ENCODE measurements at places on chromosomes 1 and 21.

GRCh38 chr1:18947570-18947969, 8.9 kb downstream of the IFFO2 start:
- DNase-seq, result no peak

DNA sequence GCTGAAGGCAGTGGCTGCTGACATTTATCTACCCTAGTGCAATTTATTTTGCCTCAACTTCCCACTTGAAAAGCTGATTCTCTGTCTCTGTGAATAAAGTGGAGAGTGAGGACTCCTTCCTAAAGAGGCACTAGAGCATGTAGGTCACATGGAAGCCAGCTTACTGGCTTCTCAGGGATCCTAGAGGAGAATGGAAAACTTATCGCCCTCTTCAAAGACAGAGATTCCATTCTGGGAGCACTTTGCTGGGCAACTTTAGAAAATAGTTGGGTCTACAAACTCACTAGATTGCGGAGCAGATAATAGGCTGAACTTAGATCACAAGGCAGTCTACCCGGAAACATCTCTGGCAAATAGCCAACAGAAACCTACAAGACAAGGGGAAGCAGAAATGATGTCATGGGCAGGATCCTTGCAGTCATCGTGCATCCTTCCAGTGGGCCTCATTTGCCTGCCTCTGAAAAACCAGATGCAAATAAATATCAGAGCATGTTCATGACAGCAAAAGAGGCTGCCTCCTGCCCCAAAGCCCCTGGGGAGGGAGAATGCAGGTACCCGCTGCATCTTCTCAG, 104.8 kb upstream of the BARHL2 start:
- DNase-seq, result no peak

DNA sequence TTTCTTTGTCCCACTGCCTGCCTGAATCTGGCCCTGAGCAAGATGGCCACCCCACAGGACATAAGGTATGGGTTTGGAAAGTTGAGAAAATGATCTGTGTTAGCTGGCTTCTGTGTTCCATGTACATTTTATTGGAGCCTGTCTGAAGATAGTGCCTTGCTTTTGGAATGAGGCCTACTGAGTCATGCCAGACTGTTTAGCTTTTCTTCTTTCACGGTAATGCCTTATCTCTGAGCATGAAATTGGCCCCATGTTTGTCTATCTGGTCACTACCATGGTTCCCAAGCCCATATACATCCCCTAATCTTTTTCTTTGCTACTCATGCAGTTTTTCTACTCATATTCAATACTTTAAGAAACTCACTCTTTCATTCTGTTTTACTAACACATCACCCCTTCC, 85.1 kb upstream of the LMO4 start:
- no peak for DNase-seq

GRCh38 chr1:67777440-67777839, 55.8 kb downstream of the GNG12 start:
- DNase-seq, result no peak

DNA sequence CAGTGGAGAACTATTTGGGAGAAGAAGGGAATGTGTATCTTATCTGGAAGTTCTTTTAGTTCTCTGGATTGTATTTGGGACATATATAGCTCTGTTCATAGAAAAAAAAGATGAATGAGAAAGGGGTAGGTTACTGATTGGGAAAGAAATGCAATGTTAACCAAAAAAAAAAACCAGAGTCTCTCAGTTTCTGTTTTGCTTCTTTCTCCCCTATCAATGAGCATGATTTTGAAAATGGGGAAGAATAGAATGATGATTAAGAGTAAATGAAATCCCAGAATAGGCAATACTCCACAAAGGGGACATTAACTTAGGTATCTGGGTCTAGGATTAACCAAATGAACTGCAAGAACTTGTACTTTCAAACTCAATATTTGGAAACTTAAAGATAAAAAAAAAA, 92.9 kb downstream of the RHOU start:
- DNase-seq, result no peak

GRCh38 chr1:91499904-91500755, 521 bp upstream of the CDC7 start:
- no peak for DNase-seq

DNA sequence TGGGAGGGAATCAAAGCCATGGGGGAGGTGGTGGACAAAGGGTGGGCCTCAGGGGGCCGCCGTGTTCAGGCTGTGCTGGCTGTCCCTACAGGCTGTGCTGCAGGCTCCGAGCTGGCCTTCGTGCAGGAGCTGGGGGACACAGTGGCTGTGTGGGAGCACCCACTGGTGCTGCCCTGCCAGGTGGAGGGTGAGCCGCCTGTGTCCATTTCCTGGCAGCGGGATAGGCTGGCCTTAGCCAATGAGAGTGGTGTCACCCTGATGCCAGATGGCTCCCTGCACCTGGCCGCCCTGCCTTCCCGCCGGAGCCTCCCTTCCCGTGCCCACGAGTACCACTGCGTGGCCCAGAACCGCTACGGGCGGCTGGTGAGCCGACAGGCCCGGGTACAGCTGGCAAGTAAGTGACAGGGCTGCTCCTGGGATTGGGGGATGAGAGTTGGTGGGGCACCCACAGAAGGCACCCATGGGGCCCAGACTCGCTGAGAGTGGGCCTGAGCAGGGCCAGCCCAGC, 20.2 kb downstream of the SLC27A3 start:
- no peak for DNase-seq

- DNase-seq, result no peak
These were observed 36.2 kb downstream of the PTP4A2 start for GRCh38 chr1:31901838-31902509.

- DNase-seq, result no peak
These were observed 20.5 kb upstream of the TRABD2B start for GRCh38 chr1:48017716-48018115.

- DNase-seq, result no peak
These were observed 67.3 kb downstream of the ELAVL4 start for GRCh38 chr1:50175719-50176639.

DNA sequence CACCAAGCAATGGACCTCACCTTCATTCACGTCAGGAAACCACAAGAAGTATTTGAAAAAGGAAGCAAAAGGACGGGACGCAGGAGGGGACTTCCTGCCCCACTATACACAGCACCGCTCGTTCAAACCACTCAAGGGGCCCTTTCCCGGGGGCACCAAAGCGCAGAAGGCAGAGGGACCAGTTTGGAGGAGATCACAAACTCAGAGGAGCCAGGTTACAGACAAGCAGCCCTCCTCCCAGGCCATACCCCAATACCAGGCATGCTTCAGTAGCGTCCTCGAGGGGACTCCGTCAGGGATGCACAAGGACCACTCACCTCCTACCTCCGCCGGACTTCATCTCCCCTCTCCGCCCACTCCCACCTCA, 685 bp downstream of the CRTC2 start:
- no peak for DNase-seq

DNA sequence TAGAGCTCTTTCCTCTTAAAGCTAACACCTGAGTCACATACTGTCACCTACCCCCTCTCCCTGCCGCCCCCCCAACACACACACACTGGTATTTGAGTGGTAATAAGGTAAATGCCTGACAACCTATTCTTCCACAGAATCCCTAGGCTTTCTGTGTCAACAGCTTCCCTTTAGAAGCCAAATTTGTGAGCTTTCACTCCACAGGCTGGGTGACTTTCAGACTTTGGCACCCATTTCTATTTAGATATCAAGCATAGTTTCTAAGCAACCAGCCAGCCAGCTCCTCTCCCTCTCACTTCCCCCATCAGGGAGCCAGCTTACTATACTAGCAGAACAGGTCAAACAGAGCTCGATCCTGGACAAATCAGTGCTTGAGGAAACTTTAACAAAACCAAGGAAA, 3.2 kb upstream of the C1orf74 start:
- DNase-seq, result no peak

- DNase-seq, result no peak
These were observed 38.7 kb downstream of the MAPKAPK2 start for GRCh38 chr1:206723462-206723804.

GRCh38 chr1:53587252-53587988, 128.2 kb downstream of the DMRTB1 start:
- no peak for DNase-seq

DNA sequence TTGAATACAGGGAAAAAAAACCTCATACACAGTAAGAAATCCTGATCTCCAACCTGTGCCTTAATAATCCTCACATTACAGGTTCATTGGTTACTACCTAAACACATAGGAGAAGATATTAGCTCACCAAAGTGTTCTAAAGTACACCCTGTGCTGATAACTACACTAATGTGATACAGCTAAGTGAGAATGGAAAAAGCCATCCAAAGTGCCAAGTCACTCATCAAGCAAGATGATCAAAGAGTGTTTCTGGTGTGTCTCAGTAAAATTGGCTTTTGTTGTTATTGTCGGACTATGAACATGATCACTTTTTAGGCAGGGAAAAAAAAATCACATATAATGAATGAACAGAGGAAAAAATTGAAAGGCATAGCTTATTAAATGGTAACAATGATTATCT, 31.4 kb downstream of the EPS15 start:
- DNase-seq, result no peak

DNA sequence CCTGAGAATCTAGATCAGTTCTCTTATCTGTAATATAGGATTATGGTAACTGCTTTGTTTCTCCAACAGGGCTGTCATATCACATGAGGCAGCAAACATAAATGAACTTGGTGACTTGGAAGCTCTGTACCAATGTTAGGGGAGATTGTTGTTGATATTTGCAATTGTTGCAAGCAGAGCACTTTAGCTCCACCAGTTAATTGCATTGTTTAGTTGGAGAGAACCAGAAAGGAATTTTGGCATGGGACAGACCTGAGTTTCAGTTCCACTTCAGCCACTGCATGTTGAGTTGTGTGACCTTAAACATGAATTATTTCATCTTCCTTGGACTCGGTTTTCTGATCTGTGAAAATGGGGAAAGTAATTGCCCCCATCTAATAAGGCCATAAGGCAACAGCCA, 142.3 kb upstream of the JUN start:
- DNase-seq, result no peak

GRCh38 chr1:32400876-32401631, 6.8 kb upstream of the BSDC1 start:
- DNase-seq, result no peak

GRCh38 chr1:78224861-78225552, 179.2 kb downstream of the GIPC2 start:
- no peak for DNase-seq

DNA sequence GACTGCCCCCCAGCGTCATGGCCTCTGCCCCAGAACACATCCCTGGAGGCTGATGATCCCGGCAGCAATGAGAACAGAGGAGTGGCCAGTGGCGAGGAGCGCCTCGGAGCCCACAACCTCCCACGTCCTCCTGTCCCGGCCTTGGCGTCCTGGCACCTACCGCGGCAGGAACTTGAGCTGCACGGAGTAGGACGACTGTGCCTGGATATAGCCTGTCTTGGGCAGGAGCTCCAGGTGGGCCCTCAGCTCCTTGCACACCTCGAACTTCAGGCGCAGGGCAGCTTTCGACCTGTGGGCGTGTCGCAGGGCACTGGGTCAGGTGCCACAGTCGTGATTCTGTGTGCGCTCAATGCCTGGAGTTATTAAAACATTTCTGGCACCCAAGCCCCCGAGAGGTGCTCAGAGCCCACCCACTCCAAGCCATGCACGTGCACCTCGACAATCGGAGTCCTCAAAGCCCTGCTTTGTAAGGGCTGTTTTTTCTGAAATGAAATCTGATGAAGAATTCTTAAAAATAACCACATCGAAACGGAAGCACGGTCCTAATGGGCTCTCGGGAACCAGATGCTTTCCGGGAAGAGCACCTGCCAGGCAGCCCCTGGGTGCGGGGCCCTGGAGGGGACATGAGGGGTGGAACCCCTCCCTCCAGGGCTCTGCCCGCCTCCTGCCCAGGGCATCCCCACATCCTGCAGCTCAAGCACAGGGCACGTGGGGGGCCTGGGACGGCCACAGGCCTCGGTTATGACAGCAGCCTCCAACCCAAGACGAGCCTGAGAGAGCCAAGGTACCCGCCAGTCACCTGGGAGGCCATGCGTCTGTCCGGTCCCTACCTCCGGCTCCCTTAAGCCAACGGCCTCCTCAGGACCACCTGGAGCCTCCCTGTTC, 23.0 kb upstream of the TMEM52 start:
- DNase-seq, result no peak

- DNase-seq, result no peak
These were observed 45.8 kb downstream of the GDAP2 start for GRCh38 chr1:117883616-117884015.

GRCh38 chr1:88998716-88999115, 6.3 kb upstream of the KYAT3 start:
- DNase-seq, result no peak

GRCh38 chr21:17467392-17467791, 45.5 kb upstream of the CXADR start:
- no peak for DNase-seq

GRCh38 chr1:34884961-34885360, 25.4 kb upstream of the SMIM12 start:
- no peak for DNase-seq

- DNase-seq, result no peak
These were observed 239.0 kb downstream of the SDCCAG8 start for GRCh38 chr1:243494741-243495431.

DNA sequence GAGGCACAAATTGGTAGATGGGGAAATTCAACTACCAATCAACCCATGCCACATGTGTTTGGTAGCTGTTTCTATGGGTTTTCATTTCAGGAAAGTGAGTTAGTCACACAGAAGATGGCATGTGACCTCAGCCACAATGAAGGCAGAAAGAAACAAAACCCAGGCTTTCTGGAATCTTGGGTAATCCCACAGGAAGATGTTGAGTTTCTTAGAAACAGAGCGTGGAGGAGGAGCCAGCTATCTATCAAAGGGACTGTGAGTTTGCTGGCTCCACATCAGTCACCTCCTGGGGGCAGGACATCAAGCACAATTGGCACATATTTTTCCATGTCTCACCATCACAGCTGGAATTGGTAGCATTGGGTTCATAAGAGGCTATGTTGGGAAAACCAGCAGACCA, 188.9 kb upstream of the PLXNA2 start:
- DNase-seq, result no peak

GRCh38 chr1:68231627-68232288, 565 bp downstream of the WLS start:
- DNase-seq, result no peak

- no peak for DNase-seq
These were observed 3.2 kb downstream of the ASPM start for GRCh38 chr1:197143276-197143675.

GRCh38 chr1:168088511-168089325, 48.0 kb downstream of the GPR161 start:
- DNase-seq, result no peak

GRCh38 chr1:51421964-51422363, 91.6 kb upstream of the TTC39A start:
- no peak for DNase-seq

GRCh38 chr1:173914366-173914871, 2.7 kb downstream of the SERPINC1 start:
- no peak for DNase-seq

- DNase-seq, result no peak
These were observed 831 bp downstream of the TIPRL start for GRCh38 chr1:168179438-168180147.

- no peak for DNase-seq
These were observed 136.8 kb downstream of the PTPRC start for GRCh38 chr1:198775606-198776005.

Measured in stimulated activated CD4-positive, alpha-beta T cell treated with anti-CD3 and anti-CD28 coated beads, TNF-alpha, amount 100 ng/mL, for 1 hour (primary cell).